ENCODE measurements at places on chromosomes 12 and 14.

DNA sequence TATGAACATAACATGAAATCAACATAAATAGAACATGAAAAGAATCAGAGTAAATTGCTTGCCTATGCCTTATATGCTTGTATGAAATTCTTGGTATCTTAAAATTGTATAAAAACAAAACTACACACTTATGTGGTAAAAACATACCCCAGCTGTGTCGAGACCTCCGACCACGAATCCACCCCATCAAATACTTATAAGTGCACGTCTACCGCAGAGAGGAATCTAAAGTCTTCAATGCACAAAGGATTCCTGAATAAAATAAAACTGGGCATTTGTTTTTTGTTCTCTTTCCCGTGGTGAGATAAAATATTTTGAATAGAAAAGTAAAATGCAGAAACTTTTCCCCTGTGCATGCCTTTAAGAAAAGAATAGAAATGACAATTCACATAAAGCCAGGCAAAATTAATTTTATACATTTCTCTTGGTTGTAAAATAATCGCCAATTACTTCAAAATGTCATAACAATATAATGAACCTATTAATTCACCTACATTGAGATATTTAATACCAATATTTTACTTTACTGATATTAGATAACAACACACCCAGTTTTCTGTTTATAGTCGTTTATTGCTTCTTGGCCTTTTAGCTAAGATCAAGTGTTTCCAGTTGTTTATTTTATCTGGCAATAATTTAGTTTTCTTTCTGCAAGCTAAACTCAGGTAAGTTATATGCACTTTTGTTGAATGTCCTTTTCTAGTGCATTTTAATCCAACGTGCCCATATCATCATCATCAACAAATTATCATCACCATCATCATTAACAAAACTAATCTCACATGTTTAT lies 1.0 kb downstream of the KLRK1 start:
- no peak for DNase-seq

DNA sequence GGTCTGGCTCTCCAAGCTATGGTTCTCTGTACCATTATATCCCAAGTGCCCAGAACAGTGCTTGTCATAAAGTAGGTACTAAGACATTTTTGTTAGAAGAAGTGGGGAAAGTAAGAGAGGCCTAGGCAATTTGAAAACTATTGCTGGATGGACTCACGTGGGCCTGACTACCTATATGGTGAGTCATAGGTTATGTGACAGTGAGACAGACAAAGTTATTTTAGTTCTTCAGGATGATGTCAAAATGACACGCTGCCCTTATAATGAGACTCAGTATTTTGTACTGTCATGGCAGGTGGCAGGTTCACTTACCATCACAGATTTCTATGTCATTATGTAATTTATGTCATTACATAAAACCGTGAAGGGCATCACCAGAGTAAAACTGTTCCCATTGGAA lies 53.1 kb downstream of the PARP11 start:
- DNase-seq: no peak

DNA sequence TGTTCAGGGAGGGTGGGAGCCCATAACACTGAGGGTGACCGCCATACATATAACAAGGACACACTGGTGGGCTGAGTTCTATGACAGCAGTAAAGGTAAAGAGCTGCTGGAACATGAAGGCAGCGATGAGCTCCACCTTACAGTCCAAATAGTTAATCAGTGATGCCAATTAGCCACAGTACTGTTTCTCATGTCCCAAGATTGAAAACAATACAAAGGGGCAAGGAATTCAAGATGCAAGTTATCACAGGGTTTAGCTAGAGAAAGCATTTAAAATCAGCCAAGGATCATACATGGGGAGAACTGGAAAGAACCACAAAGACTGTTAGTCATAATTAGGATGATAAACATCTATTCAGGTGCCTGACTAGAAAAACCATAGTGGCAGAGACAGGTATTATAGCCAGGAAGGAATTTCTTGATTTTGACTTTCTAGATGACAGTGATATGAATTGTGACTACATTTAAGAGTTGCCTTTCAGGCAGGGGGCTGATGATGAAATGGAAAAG lies 221.2 kb downstream of the SLC2A13 start:
- no peak for DNase-seq

DNA sequence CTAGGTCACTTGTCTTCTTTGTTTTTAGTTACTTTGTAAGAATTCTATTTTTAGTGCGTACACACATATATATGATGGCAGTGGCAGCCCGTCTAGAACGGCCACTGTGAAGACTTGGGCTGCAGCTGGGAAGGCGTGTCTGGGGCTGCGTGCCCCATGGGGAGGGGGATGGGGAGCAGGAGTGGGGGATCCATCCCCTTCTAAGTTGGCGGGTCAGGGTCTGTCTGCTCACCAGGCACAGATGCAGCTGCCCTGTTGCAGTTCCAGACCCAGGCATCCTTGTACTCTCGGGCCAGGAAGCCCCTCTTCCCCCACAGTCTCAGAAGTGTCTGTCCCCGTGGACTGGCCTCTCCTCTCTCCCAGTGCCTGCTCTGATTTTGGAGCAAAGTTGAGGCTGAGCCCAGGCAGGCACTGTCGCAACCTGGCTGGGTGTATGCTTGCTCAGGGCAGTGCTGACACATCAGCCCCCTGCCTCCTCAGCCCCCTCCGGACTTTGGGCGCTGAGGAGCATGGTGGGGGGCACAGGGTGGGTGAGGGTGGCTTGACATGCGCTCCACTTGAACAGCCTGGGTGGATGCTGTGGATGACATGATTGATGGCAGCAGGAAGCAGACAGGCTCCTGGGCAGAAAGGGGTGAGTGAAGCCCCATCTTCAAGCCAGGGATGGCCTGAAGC lies 271.2 kb upstream of the NAV3 start:
- no peak for DNase-seq

DNA sequence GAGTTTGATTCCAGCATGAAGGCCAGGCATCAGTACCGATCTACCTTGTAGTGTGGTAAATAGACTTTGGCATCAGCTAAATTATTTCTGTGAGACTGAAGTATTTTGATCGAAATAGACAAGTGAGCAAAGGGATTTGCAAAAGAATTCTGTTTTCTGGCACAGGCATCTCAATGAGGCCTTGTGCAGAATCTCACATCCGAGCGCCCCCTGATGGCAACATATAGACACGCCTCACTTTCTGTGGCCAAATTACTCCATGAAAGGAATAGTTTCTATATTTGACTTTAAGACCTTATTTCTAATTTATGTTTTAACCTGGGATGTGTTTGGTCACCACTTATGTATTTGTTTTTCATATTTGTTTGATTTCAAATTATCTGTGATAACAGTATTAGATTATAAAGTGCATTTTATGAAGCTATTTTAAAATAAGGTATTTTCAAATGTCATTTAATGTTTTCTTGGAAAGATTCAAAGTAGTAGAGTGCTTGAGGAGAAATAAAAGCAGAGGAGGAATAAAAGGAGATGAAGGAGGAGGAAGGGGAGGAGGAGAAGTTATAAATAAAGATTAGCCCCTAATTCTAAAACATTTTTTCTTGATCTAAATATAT lies 731.9 kb downstream of the NRXN3 start:
- no peak for DNase-seq

DNA sequence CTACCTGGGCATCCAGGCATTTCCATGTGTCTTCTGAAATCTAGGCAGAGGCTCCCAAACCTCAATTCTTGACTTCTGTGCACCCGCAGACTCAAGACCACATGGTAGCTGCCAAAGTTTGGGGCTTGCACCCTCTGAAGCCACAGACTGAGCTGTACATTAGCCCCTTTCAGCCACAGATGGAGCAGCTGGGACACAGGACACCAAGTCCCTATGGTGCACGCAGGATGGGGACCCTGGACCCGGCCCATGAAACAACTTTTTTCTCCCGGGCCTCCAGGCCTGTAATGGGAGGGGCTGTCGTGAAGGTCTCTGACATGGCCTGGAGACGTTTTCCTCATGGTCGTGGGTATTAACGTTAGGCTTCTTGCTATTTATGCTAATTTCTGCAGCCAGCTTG lies 330.0 kb downstream of the RERGL start:
- DNase-seq: no peak

DNA sequence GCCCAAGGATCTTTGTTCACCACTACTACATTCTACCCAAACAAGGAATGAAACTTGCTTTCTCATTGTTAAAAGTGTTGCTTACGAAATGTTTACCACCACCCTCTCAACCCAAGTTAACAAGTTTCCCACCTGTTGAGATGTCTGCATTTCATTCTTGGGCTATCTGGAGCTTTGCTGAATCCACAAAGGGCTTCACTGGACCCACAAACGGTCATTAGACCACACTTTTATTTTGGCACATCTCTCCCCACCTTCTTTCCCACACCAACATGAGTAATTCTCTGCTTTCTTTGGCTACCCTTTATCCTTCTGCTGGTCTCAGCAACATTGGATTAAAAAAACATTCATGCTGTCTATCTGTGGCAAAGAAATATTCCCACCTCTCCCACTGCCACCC lies 78.0 kb downstream of the TMEM260 start:
- no peak for DNase-seq

DNA sequence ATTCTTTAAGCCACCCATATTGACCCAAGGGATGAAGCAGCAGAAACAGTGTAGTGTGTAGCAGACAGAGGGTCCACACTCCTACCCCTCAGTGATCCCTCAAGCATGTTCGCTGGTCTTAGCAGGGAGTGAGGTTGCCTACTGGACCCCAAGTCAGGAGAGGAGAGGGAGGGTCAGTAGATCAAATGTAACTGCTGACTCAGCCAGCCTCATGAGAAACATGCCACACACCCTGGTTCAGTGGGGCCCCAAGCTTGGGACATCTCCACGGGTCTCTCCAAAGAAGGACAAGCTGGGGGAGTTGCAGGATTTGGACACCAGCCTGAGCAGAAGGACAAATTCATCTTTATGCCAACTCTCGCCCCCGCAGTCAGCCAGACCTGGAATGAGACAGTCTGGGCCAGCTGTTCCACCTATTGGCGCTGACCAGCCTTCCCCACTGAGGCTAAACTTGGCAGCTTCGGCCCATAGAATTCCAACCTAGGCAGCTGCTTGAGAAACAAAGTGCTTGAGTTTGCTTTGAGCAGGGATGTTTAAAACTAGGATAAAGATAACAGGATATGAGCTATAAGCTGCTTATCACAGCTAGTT lies 66.0 kb upstream of the ACTN1 start:
- no peak for DNase-seq

- DNase-seq: no peak
Measured at GRCh38 chr14:48710133-48710532, 876.0 kb downstream of the RPS29 start.
